DMS153 (cell line): ENCODE measurements at places on chromosomes 16 and 17.

DNA sequence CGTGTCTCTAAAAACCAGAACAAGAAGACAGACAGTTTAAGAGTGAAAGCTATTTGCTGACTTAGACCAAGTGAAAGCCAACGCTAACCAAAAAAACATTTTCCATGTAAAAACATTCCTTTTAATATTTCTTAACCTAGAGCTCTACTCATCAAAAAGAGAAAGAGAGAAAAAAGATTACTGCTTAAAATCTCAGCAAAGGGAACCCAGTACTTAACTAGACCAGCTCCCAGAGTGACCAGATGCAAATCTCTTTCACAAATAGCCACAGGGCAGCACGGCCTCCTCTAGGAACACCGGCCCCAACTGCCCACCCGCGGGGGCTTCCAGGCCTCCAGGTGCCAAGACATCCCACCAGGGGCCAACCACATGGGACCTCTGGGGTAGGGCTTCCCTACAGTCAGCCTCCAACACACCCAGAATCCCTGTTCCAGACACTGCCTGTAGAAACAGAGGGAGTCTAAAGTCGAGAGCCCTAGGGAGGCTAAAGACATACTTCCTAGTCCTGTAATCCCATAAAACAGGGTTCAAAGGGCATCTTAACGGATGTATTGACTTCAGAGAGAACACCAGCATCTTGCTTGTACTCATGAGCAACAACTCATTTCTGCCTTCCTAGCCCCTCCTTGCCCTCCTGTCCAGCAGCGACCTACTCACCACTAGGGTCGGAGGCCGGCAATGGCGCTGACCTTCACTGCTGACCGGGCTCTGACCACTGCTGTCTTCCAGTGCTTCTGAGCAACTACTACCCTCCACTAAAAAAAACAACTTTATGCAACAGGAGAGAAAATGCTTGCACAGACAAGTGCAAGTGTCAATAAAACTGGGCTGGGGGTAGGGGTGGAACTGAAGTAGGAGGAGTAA, 21.3 kb downstream of the ZCCHC14 start:
- DNase-seq, result no peak

DNA sequence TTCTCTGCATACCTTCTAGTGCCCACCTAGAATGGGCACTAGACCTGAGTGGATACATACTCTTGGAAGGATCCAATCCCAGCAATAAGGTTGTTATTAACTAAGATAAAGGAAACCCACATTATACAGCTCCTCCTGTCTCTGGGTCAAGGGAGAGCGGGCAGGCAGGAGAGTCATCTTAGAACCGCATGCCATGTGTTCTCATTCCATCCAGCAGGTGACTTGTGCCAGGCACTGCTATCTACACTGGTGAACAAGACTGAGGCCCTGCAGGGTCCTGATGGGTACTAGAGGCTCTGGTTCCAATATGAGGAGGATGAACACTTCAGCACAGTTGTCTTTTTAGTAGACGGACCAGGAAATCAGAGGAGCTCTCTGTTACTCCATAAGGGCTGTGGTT, 5.9 kb upstream of the CD300H start:
- no peak for DNase-seq

- no peak for DNase-seq
These were observed 25.5 kb upstream of the MYO15B start for GRCh38 chr17:75561927-75562603.

GRCh38 chr17:47203984-47204721, 5.0 kb upstream of the MYL4 start:
- DNase-seq, result no peak

DNA sequence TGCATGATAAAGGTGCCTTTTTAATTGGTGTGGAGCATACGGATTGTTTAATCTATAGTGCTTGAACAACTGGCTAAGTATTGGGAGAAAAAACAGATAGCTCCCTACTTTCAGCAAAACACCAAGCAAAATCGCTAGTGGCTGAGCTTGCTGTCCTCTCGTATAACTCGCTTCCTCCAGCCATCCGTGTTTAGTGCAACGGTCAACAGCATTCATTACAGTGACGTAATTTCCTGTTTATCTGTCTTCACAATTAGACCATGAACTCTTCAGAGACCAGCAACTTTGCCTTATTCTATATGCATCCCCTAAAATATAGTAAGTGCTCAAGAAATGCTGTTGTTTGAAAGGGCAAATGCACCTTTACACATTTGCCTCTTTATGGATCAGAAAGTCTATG, 511.9 kb downstream of the HAPSTR1 start:
- no peak for DNase-seq

DNA sequence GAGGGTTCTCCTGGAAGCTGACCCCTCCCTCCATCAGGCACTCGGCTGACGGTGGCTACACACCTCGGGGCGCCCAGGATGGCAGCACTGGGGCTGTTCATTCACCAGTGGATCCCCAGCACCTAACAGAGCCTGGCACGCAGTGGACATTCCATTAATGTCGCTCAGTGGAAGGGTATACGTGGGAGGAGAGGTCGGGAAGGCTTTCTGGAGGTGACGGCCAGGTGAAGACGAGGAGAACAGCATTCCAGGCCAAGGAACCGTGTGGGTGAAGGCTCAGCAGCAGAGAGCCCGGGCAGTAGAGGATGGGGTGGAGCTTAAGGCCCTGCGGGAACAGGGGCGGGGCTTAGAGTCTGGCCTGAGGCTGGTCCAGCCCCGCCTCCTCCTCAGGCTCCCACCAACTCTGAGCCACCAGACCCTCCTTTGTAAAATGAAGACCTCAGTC, 2.5 kb upstream of the HS3ST6 start:
- no peak for DNase-seq

DNA sequence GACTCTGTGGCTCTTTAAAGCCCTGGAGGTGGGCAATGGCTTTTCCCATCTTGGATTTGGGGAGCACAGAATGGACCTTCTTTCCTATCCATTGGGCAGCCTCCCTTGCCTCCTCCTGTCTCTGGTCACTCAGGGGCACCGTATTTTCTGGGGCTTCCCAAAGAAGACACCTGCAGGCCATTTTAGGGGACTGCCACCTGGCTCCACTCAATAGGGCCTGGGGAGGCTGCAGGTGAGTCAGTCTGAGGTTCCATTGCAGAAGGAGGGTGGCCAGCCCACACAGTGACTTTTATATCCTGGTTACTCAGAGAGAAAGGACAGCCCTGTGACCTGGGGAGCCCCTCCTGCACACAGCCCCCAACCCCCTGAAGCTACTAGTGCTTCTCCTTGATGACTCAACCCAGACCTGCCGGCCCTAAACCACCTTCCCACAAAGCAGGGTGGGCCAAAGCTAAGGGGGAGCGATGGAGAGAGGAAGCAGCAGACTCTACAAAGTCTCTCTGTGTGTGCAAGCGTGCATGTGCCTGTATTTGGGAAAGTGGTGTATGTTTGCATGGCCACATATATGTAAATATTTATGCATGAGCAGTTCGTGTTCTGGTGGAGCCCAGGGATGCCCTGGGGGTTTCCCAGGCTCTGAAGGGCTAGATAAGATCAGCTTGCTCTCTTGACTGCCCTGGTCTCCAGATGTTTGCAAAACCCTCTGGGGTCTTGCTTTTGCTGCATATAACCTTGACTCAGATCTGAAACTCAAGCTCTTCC, 5.0 kb downstream of the CX3CL1 start:
- DNase-seq, result no peak

- no peak for DNase-seq
These were observed 276.5 kb downstream of the XYLT1 start for GRCh38 chr16:17194190-17194780.
